ENCODE measurements at places on chromosomes 3 and 15. TPM values are rescaled to one million over a fixed set of nuclear protein-coding genes. Genes with fewer than 3 reads are reported as not detected.

DNA sequence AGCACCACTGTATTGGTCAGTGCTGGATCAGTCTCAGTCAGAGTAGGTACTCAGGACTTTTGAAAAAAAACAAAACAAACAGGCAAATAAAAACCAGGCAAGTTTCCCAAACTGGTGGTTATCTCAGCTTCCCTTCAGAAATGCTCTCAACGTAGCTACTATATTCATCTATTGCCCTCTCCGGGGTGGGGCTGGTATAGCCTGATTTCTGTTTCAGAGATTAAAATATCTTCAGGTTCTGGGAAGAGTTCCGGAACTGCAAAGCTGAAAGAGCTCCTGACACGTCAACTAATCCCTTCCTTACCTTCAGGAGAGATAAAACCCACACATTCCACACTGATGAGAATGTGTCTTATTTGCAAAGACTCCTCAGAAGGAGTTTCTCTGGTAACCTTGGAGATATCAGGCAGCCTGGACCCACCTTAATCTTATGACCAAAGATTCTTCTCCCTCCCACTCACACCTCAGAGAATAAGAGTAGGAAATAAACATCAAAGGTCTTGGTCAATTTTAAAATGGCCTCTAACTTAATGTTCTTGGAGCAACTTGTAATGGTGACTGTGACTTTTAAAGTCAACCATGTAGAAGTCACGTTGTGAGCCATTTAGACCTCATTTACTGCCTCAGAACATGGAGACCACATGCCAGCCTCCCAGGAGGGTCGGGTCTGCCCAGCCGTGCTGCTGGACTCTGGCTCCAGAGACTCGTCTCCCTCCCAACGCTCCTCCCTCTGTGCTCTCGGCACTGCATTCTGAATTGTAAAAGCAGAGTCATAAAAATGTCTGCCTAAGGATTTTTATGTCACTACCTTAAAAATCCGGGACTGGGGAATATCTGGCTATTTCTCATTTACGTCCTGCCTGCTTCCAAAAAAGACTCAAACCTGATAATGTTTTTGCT, 53.8 kb downstream of the CDCP1 start:
- DNase-seq = no peak
- H3K36me3 ChIP-seq = no peaks in the 10 kb centered on the region
- no peak overlapping the region for H3K27ac ChIP-seq
- H3K4me1 ChIP-seq = no peaks in the 10 kb centered on the region
- H3K27me3 ChIP-seq = no peaks in the 10 kb centered on the region

ALDH1L1 gene
- total RNA-seq = 0.46 TPM

DNA sequence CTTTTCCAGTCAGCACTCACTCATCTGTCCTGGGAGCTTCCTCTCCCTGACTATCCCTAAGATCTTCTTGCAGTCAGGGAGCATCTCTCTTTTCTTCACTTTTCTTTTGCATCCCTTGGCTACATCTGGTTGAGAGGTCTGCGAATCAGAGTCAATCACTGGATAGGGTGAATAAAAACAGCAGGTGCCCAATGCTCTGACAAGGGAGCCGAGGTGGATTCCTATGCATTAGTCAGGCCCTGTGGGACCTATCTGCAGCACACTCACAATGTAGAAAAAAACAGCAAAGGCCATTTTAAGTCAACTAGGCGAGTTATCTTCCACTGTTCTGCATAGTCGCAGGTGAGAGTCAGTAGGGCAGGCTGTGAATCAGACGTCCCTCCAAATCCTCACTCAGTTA, 35.5 kb downstream of the DZIP1L start:
- no peak for DNase-seq
- H3K4me3 ChIP-seq = no peak overlapping the region
- H3K27me3 ChIP-seq = peaks cover 2% of the 10 kb centered on the region

- no peak overlapping the region for H3K27ac ChIP-seq
- DNase-seq = no peak
- H3K4me3 ChIP-seq = no peak overlapping the region
- no peaks in the 10 kb centered on the region for H3K4me1 ChIP-seq
- no peaks in the 10 kb centered on the region for H3K36me3 ChIP-seq
These were observed 44.0 kb downstream of the CEMIP start for GRCh38 chr15:80823120-80823519.

GRCh38 chr3:31235062-31235700, 297.5 kb upstream of the STT3B start:
- no peaks in the 10 kb centered on the region for H3K36me3 ChIP-seq
- no peak overlapping the region for H3K27ac ChIP-seq
- DNase-seq = no peak
- peaks cover 24% of the 10 kb centered on the region for H3K4me1 ChIP-seq

- H3K36me3 ChIP-seq = no peaks in the 10 kb centered on the region
- H3K4me1 ChIP-seq = no peaks in the 10 kb centered on the region
- H3K27ac ChIP-seq = no peak overlapping the region
- DNase-seq = no peak
These were observed 159.5 kb downstream of the TP63 start for GRCh38 chr3:189790658-189791057.

DNA sequence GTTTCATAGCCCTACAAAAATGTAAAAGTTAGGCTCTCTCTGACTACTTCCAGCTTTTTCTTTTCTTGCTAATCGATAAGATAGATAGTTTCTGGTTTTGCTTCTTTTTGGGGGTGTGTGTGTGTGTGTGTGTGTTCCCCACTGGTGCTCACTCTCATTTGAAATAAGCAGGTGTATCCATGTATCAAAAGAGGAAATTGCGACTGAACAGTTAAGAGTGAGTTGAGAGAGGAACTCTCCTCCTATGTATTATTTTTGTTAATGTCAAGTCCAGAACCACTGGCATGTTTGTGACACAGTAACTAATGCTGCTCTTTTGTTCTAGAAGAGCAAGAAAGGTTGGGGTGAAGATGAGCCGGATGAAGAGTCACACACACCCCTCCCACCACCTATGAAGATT, 96.7 kb upstream of the UMPS start:
- no peak overlapping the region for H3K4me3 ChIP-seq
- H3K4me1 ChIP-seq = peaks cover 16% of the 10 kb centered on the region
- H3K27ac ChIP-seq = no peak overlapping the region
- H3K36me3 ChIP-seq = no peaks in the 10 kb centered on the region
- H3K27me3 ChIP-seq = no peaks in the 10 kb centered on the region

WDR72 gene
- 0.03 TPM for total RNA-seq

- H3K36me3 ChIP-seq = no peaks in the 10 kb centered on the region
- H3K4me3 ChIP-seq = no peak overlapping the region
- no peak overlapping the region for H3K27ac ChIP-seq
- H3K27me3 ChIP-seq = no peaks in the 10 kb centered on the region
- H3K4me1 ChIP-seq = no peaks in the 10 kb centered on the region
- no peak for DNase-seq
These were observed 125.1 kb upstream of the STT3B start for GRCh38 chr3:31407665-31408064.

- no peak overlapping the region for H3K4me3 ChIP-seq
- no peak overlapping the region for H3K27ac ChIP-seq
- H3K36me3 ChIP-seq = no peaks in the 10 kb centered on the region
- peaks cover 16% of the 10 kb centered on the region for H3K4me1 ChIP-seq
- no peaks in the 10 kb centered on the region for H3K27me3 ChIP-seq
- no peak for DNase-seq
These were observed 5.0 kb downstream of the CISH start for GRCh38 chr3:50606596-50606995.

DNA sequence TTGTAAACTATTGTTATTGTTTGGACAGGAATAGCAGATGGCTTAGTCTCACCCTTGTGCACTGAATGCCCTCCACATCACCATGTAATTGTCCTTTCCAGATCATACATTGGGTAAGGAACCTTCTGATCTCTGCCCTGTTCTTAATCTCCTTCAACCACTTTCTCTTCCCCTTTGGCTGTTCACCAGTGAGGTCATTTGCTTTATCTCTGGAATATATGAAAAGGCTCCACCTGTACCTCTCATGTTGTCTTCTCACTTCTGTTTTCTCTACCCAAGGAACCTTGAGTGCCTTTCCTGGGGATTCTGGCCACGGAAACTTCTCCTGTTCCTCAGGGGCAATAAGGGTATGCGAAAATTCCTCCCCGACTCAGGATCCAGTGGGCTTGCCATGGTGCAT, 28.5 kb downstream of the MCTP2 start:
- H3K27me3 ChIP-seq = no peaks in the 10 kb centered on the region
- no peak overlapping the region for H3K27ac ChIP-seq
- no peak for DNase-seq
- no peaks in the 10 kb centered on the region for H3K36me3 ChIP-seq
- H3K4me3 ChIP-seq = no peak overlapping the region
- peaks cover 2% of the 10 kb centered on the region for H3K4me1 ChIP-seq

GP9 gene
- total RNA-seq = not detected

DNA sequence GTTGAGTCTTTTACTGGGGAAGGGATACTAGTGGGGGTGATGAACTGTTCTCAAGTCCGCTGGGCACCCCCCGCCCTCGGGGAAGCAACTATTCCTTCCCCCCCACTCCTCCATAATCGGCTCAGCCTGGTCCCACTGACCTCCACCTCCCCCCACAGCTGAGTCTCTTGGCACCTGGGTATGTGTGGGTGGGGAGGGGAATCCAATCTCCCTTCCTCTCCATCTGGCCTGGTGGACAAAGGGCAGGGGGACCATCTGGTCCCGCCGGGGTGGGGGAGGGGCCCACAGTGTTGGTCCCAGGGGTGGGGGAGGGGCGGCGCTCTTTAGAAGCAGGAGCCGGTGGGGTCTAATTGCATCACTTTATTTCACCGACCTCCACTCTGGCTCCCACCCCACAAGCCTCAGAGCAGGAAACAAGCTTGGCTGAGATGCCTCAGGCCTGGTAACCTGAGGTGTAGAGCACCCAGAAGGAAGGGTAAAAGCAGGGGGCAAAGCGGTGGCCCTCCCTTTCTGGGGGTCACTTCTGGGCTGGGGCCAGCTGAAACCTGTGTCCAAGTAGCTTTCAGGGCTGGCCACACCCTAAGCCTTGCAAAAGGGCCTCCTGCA, 1.0 kb upstream of the PCBP4 start:
- H3K4me3 ChIP-seq = peak overlapping the region; percentile 82
- H3K36me3 ChIP-seq = no peaks in the 10 kb centered on the region
- DNase-seq = no peak
- no peak overlapping the region for H3K27ac ChIP-seq
- no peaks in the 10 kb centered on the region for H3K27me3 ChIP-seq
- peaks cover 6% of the 10 kb centered on the region for H3K4me1 ChIP-seq

DNA sequence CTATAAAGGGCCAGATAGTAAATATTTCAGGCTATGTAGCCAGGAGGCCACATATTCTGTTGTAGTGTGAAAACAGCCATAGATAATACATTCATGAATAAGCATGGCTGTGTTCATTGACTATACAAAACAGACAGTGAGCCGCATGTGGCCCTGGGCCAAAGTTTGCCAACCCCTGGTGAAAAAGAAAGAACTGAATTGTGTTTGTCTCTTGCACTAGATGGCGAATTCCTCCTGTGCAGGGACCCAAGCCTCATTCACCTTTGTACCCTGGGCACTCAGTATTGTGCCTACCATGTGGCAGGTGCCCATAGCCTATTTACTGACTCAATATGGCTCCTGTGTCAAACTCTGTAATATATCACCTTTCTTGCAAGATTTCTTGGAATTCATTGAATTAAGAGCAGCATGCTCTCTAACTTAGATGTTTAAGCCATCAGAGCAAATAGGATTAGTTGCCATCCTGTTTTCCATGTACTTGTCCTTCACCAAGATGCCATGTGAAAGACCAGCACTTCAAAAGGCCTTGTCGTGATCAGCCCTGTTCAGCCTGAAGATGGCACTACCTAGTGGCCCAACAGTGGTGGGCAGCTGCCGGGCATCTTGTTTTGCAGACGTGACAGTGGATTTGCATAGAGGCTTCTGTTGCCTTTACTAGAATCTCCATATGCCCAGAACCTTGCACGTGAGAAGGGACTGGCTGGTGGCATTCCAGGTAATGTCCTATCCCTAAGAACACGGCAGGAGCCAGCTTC, 50.9 kb upstream of the CMTM7 start:
- H3K27me3 ChIP-seq = no peaks in the 10 kb centered on the region
- no peaks in the 10 kb centered on the region for H3K4me1 ChIP-seq
- no peak for DNase-seq
- no peak overlapping the region for H3K27ac ChIP-seq
- no peak overlapping the region for H3K4me3 ChIP-seq
- H3K36me3 ChIP-seq = no peaks in the 10 kb centered on the region

DNA sequence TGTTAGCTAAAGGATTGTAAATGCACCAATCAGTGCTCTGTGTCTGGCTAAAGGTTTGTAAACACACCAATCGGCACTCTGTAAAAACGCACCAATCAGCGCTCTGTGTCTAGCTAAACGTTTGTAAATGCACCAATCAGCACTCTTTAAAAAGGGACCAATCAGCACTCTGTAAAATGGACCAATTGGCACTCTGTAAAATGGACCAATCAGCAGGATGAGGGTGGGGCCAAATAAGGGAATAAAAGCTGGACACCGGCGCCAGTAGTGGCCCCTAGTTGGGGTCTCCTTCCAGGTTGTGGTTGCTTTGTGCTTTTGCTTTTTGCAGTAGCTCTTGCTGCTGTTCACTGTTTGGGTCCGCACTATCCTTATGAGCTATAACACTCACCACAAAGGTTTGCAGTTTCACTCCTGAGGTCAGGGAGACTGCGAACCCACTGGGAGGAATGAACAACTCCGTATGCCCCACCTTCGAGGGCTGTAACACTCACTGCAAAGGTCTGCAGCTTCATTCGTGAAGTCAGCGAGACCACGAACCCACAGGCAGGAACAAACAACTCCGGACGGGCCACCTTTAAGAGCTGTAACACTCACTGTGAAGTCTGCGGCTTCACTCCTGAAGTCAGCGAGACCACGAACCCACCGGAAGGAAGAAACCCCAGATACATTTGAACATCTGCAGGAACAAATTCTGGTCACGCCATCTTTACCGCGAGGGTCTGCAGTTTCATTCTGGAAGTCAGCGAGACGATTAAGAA, 1.1 kb upstream of the SUCLG2 start:
- H3K27ac ChIP-seq = peak overlapping the region; percentile 94
- peak; percentile 57 for DNase-seq
- H3K36me3 ChIP-seq = no peaks in the 10 kb centered on the region
- H3K4me3 ChIP-seq = peak overlapping the region; percentile 94
- no peaks in the 10 kb centered on the region for H3K27me3 ChIP-seq
- peaks cover 30% of the 10 kb centered on the region for H3K4me1 ChIP-seq

CADPS gene
- total RNA-seq = not detected

PLXNB1 gene
- 15.1 TPM for total RNA-seq

Measured in GM12878 (cell line).